ENCODE measurements at places on chromosomes 7 and 10.

DNA sequence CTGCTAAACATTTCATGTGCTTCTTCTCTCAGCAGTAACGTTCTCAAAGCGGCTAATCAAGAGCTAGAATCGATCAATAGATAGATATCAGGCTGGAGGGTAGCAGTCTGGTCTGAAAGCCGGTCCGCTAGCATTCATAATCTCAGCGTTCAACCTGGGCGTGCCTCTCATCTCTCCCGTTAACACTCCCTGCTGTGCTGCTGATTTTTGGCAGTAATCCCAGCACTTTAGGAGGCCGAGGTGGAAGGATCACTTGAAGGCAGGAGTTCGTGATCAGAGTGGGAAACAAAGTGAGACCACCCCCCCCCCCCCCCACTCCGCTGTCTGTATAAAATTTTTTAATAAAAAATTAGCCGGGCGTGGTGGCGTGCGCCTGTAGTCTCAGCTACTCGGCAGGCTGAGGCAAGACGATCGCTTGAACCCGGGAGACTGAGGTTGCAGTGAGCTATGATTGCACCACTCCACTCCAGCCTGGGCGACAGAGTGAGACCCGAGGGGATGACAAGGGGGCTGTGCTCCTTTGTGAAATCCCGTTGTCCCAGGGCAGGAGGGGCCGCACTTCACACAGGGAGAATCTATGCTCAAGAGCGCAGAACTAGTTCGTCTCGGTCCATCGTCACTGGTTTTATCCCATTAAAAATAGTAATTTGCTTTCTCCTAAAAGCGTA lies 624 bp upstream of the CEP55 start:
- peaks cover 40% of the 10 kb centered on the region for H3K4me1 ChIP-seq
- H3K27me3 ChIP-seq = no peaks in the 10 kb centered on the region
- no peak for DNase-seq
- H3K27ac ChIP-seq = peak overlapping the region; percentile 67
- H3K4me3 ChIP-seq = peak overlapping the region; percentile 88

DNA sequence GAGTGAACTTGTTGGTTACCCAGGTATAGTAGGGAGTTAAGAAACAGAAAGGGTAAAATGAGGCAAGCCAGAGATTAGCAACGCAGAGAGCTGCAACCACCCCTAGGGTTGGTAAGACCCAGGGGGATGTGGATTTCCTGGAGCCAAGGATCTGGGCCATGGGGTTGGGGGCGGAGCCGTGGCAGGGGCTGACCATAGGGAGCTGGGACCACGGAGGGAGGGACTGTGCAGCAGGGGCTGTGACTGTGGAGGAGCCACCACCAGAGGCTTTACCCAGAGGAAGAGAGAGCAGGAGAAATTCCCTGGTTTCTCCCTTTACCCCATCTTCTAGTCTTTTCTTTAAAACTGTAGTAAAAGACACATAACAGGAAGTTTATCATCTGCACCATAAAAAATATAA lies 58.6 kb upstream of the BAIAP2L1 start:
- no peak overlapping the region for H3K4me3 ChIP-seq
- DNase-seq = no peak
- H3K36me3 ChIP-seq = no peaks in the 10 kb centered on the region

GRCh38 chr7:81367326-81367931 lies 402.4 kb downstream of the HGF start:
- no peaks in the 10 kb centered on the region for H3K27me3 ChIP-seq
- H3K4me3 ChIP-seq = no peak overlapping the region
- H3K36me3 ChIP-seq = no peaks in the 10 kb centered on the region
- no peaks in the 10 kb centered on the region for H3K4me1 ChIP-seq
- no peak for DNase-seq
- H3K27ac ChIP-seq = no peak overlapping the region

DNA sequence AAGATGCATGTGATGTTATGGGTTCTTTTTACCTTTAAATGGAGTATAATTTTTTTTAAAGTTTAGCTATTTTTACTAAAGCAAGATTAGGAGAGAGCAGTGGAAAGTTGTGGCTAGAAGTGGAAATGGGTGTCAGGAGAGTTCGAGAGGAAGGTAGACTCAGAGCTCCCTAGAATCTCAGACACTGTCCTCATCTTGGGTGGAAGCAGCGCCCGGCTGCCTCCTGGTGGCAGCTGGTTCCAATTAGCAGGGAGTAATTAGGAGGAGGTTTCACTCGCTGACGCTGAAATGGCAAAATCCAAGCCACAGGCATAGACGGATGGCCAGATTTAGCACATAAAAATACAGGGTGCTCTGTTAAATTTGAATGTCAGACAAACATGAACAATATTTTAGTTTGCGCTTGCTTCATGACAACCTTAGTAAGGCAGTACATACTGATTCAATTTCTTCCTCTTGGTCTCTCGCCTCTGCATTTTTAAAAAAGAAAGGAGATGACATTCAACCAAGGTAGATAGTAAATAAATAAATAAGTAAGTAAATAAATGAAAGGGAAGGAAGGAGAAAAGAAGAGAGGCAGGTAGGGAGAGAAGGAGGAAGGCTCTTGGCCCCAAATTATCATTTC lies 58.5 kb downstream of the LGI1 start:
- H3K4me1 ChIP-seq = no peaks in the 10 kb centered on the region
- peaks cover 13% of the 10 kb centered on the region for H3K27me3 ChIP-seq
- no peak overlapping the region for H3K4me3 ChIP-seq
- H3K27ac ChIP-seq = no peak overlapping the region
- H3K36me3 ChIP-seq = no peaks in the 10 kb centered on the region
- no peak for DNase-seq

DNA sequence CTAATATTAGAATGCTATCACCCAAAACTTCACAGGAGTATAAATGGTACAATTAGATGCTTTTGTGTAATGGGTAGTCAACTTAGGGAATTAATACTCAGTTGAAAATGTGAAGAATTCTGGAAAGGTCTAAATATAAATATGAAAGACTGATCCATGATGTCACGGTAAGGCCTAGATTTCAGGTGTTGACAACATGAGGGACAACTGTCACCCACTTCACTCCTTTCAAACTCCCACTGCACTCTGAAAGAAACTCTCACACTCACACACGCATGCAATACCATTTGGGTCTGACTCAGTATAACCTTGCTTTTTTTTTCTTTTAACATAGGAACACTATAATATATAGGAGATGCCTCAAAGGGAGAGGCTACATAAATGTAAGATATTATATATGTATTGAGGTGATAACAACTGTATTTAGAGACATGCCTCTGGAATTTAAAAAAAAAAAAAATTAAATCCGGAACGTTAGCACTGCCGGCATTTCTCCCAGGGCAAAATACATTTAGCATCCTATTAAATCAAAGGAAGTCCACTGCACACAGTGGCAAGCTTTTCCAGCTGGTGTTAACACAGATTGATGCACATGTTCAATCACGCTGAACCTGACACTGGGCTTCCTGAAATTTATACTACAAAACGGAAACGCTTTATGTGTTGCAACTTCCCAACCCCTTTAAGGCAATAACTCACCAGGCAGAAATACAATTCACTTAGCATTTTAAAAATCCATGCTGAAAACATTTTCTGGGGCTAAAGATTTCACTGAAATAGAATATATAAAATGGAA lies 74.9 kb downstream of the RSU1 start:
- H3K36me3 ChIP-seq = peaks cover 8% of the 10 kb centered on the region
- H3K4me1 ChIP-seq = no peaks in the 10 kb centered on the region
- H3K27me3 ChIP-seq = no peaks in the 10 kb centered on the region
- no peak for DNase-seq
